ENCODE measurements at places on chromosomes 5 and 9.

DNA sequence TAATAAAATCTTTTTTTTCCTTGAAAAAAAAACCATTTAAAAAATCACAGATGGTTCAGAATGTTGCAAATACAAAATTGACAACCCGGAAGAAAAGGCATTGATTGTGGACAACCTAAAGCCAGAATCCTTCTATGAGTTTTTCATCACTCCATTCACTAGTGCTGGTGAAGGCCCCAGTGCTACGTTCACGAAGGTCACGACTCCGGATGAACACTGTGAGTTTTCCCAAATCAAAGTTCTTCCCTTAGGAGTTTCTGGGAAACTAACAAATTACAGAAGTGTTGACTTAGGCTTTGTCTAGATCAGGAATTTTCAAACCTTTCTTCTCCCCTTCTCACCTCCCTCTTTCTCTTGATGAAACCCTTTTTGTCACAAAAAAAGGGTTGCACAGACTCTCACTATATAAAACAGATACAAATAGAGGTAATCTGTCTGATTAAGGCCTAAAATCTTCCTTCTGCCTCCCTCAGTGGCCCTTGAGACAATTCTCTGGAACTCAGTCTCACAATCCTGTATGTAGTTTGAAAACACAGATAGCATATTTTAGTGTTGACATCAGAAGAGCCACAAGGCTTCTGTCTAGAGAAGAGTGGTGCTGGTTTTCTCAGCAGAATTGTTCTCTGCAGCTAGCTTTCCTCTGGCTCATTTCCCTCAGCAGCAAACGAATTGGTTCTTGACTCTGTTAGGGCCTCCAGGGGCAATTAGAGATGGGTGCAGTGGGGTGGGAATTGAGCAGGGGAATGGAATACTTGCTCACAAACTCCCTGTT lies 79.5 kb downstream of the OSMR start:
- no peak for DNase-seq

GRCh38 chr5:141313711-141314110 lies 6.9 kb downstream of the TAF7 start:
- no peak for DNase-seq

GRCh38 chr5:98938464-98938863 lies 9.7 kb upstream of the CHD1 start:
- no peak for DNase-seq

DNA sequence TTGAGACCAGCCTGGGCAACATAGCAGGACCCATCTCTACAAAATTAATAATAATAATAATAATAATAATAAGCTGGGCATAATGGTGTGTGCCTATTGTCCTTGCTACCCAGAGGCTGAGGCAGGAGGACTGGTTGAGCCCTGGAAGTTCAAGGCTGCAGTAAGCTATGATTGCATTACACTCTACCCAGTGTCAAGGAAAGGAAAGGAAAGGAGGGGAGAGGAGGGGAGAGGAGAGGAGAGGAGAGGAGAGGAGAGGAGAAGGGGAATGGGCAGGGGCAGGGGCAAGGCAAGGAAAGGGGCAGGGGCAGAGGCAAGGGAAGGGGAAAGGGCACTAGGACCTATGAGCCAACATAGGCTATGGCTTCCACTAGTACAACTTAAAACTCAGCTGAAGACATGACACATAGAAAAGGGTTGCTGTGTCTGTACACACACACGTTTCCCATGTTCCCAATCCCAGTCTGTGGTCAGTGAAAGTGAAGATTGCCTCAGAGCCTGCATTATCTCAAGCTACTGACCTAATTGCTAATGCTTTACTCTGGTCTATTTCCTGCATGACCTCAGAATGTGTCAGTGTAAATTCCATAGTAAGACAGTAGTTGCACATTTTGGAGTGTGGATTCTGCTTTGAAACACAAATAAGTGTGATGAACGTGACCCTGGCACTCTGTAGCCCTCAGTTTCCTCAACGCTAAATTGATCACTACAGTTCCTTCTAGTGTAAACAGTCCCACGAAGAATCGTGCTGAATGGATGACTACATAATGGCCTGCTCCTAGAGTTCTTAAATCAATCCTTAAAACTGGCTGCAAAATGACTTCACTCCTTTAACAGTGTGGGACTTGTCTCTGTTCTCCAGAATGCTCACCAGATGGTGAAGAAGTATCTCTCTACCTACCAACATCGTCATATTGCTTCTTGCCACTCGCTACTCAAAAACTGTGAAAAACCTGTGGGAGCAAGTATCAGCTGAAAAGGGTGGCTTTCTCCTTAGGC lies 497.0 kb downstream of the RAB3C start:
- no peak for DNase-seq

- DNase-seq = no peak
Observed at GRCh38 chr5:135233477-135233876, 165.6 kb downstream of the MACROH2A1 start.

DNA sequence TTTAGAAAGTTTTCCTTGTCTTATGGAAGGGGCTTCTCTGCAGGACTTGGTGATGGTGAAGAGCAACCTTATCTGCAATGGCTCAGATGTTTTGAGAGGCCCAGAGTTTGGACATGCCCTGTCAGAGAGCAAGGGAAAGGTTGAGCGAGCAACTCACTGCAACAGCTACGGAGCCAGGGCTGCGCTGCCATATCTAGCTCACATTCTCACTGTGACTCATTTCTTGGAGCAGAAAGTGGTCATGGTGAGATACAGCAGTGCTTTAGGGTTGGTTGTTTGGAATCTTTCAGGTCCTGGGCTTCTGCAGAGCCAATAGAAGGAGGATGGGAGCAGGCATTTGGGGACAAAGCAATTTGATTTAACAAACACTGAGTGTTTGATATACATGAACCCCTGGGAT lies 12.3 kb downstream of the GLRA1 start:
- DNase-seq = no peak

DNA sequence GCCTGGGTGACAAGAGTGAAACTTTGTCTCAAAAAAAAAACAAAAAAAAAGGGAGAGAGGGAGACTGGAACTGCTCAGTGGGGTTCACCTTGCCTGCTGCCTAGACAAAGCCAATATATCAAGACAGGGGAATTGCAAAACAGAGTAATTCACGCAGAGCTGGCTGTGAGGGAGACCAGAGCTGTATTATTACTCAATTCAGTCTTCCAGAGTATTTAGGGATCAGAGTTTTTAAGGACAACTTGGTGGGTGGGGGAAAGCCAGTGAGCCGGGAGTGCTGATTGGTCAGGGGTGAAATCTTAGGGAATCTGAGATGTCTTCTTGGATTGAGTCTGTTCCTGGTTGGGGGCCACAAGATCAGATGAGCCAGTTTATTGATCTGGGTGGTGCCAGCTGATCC lies 25.6 kb upstream of the SPIN1 start:
- DNase-seq = no peak

- no peak for DNase-seq
Observed at GRCh38 chr5:128199611-128200010, 116.0 kb downstream of the SLC12A2 start.

DNA sequence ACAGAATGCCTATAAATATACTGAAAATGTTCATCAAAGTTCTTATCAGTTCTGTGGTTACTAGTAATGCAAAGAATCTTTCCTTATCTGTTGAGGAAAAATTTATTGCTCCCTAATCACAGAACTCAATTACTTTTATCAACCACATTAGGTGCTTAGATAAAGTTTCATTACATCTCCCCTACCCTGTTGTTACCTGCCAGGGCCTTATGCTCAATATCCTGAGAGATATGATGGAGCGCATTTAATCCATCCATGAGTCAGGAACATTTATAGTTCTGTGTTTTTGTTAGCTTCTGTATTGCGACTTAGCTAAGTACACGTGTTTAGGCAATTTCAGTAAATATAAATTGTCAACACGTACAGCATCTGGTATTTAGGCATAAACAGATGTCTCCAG lies 164.3 kb upstream of the ST8SIA4 start:
- no peak for DNase-seq

- no peak for DNase-seq
Observed at GRCh38 chr9:8268881-8269280, 469.3 kb upstream of the DMAC1 start.

DNA sequence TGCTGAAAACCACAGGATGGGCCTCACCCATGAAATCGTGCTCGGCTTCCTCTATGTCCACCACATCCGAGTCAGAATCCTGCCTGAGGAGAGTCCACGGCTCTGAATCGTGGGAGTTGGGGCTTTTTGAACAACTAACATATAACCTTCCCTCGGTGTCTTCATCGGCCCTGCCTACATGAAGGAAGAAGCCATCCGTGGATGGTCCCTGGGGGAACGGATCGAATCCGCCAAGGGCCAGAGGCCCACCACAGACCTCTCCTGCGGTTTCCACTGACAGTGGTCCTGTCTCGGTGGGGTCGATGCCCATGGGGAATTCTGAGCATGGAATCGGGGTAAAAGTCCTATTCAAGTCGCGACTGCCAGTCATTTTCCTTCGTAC lies 85.0 kb downstream of the CAMSAP1 start:
- no peak for DNase-seq

DNA sequence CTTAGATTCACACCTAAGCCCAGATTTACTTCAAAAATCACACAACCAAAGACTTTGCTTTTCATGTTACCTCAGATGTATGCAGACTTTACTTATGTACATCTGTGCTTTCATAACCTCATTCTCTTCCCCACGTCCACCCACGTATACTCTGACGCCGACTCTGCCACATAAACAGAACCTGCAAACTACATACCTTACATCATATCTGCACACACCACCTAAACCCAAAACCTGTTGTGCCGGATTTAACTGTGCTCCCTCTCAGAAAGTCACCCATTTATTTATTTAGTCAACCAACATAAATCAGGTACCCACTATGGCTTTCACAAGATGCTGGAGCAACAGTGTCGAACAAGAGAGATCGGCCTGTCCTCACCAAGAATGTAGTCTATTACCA lies 1.0 kb upstream of the DPYSL3 start:
- no peak for DNase-seq

- DNase-seq = no peak
Observed at GRCh38 chr5:17405976-17406375, 92.1 kb upstream of the TAF11L2 start.

- DNase-seq = no peak
Observed at GRCh38 chr5:123787635-123788034, 275.7 kb downstream of the CSNK1G3 start.

- no peak for DNase-seq
Observed at GRCh38 chr9:79040671-79041070, 531.1 kb upstream of the TLE4 start.

- DNase-seq = no peak
Observed at GRCh38 chr5:114054594-114054993, 307.3 kb upstream of the KCNN2 start.

GRCh38 chr5:77103457-77103856 lies 16.4 kb upstream of the ZBED3 start:
- DNase-seq = no peak

DNA sequence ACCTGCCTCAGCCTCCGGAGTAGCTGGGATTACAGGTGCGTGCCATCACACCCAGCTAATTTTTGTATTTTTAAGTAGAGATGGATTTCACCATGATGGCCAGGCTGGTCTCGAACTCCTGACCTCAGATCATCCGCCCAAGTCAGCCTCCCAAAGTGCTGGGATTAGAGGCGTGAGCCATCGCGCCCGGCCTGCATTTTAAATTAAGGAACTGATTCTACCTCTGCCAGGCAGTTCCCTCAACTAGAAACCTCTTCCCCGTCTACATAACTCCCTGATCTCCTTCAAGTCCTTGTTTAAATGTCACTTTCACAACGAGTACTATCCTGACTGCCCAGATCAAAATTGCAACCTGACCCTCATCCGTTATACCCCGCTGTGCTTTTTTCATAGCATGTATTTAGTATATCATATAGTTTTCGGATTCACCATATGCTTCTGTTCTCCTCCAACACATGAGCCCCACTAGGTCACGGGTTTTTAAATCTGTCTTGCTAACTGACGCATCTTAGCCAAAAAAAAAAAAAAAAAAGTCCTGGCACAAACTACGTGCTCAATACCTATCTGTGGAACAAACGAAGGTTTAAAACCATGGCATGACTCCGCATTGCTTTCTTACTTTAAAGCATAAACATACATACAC lies 858 bp upstream of the SOWAHA start:
- no peak for DNase-seq

DNA sequence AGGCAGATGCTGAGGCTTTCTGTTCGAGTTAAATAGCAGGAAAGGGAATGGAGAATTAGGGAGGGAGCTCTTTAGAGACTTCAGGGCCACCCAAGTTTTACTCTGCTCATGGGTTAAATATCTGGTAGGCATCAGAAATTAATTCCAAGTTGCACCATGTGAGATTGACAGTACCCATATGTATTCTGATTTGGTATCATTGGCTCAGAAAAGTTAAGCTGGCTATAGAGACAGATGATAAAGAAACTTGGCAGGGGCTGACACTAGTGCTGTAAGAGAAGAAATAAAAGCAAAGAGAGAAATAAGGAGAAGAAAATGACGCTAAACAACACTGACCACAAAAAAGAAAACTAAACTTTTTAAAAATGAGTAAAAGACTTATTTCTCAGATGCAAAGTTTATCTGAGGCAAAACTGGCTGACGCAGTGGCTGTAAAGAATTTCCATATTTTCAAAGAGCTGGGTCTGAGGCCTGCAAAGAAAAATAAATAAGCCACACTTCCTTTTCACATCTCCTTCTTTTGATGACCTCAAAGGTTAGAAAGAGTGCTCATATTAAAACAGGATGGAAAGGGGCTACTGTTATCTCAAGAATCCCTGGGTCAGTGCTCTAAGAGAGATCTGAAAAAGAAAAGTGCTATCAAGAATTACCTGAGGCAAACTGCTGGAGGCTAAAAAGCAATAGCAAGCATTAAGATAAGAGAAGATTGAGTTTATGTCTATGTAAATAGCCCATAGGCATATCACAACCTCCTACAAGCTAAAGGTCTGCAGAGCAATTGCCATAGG lies 399.0 kb upstream of the MEF2C start:
- DNase-seq = no peak

GRCh38 chr5:159449925-159450324 lies 119.6 kb upstream of the IL12B start:
- no peak for DNase-seq

GRCh38 chr5:175671013-175671412 lies 13.1 kb downstream of the HRH2 start:
- DNase-seq = no peak

DNA sequence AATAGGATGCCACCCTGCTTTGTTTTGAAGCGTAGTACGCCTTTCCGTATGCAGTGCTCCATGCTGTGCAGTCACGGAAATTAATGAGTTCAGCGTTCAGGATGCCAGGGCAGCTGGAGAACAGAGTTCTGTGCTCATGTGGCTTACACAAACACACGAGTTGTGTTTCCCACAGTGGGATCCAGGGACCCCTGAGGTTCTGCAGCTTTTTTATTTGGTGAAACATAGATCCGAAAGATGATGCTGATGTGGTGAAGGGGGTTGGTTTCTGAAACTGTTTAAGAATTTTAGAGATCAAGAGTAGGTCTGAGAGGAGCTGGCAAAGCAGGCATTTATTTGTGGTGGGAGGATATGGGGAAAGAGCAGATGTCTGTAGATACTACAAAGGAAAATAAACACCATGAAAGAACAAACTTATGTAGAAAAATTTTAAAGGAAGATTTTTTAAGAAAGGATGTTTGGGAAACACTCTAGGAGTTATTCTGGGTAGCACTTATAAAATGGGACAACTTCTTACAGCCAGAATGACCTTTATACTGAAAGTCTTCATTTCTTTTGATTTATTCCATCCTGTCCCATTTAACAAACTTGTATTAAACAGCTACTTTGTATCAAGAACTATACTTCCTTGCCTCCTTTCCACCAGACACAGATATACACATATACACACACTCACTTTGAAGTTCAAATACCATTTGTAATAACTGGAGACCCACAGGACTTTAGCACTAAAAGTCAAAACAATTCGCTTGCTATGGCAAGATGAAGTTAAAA lies 52.7 kb downstream of the ITGA1 start:
- no peak for DNase-seq

GRCh38 chr9:129454467-129455067 lies 166.3 kb downstream of the C9orf50 start:
- no peak for DNase-seq

GRCh38 chr5:134099288-134099872 lies 15.1 kb upstream of the TCF7 start:
- DNase-seq = no peak
